Activated naive CD8-positive, alpha-beta T cell treated with anti-CD3 and anti-CD28 coated beads, Interleukin-2, amount 50 U/mL, for 24 hours (primary cell): ENCODE measurements at places on chromosomes 2 and 18.

DNA sequence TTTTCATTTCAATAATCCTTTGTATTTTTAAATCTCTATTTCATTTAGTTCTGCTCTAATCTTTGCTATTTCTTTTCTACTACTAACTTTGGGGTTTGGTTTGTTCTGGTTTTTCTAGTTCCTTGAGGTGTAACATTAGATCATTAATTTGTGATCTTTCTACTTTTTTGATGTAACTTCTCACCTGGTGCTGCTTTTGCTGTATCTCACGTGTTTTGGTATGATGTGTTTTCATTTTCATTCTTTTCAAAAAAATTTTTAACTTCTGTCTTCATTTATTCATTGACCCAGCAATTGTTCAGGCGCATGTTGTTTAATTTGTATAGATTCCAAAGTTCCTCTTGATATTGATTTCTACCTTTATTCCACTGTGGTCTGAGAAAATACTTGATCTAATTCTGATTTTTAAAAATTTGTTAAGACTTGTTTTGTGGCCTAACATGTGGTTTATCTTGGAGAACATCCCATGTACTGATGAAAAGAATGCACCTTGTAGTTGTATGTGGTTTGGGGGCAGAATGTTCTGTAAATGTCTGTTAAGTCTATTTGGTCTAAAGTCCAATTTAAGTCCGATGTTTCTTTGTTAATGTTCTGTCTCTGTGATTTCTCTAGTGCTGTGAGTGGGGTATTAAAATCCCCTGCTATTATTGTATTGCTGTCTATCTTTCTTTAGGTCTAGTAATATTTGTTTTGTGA, 17.3 kb upstream of the MALT1 start:
- no peak for DNase-seq

- DNase-seq: no peak
These were observed 5.7 kb upstream of the COBLL1 start for GRCh38 chr2:164847291-164847690.

- no peak for DNase-seq
These were observed 2.8 kb downstream of the PCBP1 start for GRCh38 chr2:70089983-70090525.

GRCh38 chr2:234304950-234305349, 191.9 kb downstream of the ARL4C start:
- no peak for DNase-seq

GRCh38 chr18:46334868-46335281, 230.7 kb downstream of the HAUS1 start:
- no peak for DNase-seq
